Left lung (tissue), 14 donors: ENCODE measurements at places on chromosomes 7 and 10. TPM values are rescaled to one million over a fixed set of nuclear protein-coding genes. Genes with fewer than 3 reads are reported as not detected.

DNA sequence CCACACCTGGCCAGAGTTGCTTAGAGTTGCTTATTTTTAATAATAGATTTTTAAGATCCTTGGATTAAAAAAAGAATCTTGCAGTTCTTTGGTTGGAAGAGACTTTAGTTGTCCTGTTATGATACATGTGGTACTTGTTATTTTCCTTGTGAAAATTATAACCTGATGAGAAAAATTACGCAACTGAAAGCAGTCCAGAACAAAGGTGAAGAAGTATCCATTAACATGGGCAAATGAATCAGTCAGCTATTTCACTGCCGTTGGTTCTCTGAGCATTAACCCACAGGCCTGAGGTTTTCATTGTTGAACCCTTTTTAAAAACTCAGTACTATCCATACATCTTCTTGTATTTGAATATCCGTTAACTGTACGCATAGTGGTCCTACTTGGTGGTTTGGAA, 68.2 kb downstream of the GALNT11 start:
- no peak for DNase-seq

FAM24B gene
- 7.3 TPM for polyA plus RNA-seq

DLX6 gene
- not detected for polyA plus RNA-seq

- no peak for DNase-seq
Observed at GRCh38 chr7:101087334-101088068, 2.2 kb downstream of the TRIM56 start.

LEP gene
- polyA plus RNA-seq: 0.04 TPM

DNA sequence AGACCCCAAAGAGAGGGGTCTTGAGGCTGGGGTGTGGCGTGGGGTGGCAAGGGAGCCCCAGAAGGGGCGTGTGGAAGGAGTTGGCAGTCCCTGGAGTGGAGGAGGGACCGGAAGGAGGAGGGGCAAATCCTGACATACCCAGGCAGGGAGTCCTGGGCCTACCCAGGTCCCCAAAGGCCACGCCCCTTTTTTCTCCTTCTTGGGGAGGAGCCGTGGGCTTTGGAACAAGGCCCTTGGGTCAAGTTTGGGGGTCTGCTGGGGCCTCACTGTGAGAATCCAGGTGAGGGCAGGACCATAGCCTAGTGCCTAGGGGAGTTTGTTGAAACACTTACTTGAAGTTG, 1.2 kb upstream of the SMARCD3 start:
- no peak for DNase-seq

DNA sequence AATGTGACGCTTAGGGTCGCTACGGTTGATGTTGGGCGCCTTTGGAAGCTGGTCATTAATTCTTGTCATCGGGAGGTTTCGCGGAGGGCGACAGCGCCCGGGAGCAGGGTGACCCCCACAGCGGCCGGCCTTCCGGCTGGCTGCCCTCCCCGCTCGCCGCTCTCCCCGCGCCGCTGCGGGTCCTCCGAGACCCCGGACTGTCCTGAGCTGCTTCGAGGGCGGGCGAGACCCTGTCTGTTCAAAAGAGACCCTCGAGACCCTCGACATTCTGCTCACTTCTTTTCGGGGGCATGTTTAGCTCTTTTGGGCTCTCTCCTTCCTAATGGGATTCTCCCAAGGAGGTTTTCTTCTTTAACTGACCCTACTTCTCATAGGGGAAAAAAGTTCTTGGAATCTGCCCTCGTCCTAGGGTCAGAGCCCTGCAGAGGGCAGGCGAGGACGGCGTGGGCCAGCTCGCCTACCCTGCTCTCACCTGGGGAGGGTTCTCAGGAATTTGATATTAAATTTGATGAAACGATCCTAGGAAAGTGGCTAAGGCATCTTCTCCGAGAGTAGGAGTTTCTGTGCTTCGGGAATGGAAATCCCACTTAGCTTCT, 257.0 kb downstream of the OTUD1 start:
- no peak for DNase-seq

DNA sequence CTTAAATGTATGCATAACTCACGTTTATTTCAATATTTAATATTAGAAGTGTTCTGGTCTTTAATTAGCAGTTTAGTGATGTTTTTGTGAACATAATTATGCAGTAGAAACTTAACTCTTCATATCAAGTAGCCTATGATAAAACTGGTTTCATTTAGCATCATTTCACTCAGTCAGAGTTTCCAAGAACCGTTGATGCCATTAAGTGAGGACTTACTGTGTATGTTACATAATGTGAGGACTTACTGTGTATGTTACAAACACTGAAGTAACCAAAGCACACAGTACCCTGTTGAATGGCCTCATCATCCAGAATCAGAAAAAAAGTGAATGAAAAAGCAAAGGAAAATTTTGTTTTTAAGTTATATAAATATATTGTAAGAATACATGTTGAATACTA, 32.9 kb upstream of the PBLD start:
- no peak for DNase-seq

SPDYE2B gene
- 4.7 TPM for polyA plus RNA-seq

- no peak for DNase-seq
Observed at GRCh38 chr7:3747467-3747866, 446.4 kb downstream of the SDK1 start.

CPA1 gene
- 1.1 TPM for polyA plus RNA-seq

DNA sequence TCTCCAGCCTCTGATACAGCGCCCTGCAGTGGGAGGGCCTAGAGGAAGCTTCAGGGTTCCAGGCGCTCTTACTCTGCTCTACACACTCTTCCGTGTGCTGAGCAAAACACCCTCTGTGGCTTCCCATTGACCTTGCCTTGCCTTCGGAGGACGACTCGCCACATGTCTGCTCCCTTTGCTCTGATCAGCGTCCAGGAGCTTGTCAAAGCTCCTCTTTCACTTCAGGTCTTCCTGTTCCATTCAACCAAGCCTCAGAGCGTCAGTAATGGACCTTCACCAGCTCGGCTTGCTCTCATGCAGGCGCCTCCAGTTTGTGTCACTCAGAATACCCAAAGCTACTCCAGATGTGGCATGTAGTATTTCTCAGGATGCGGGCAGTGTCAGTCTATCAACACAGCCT, 173.9 kb downstream of the ARID5B start:
- DNase-seq: no peak

BAIAP2L1 gene
- 17.0 TPM for polyA plus RNA-seq

- DNase-seq: no peak
Observed at GRCh38 chr10:132721725-132722124, 64.2 kb downstream of the NKX6-2 start.

GRCh38 chr10:107091126-107091525, 73.4 kb downstream of the SORCS1 start:
- DNase-seq: no peak

DNA sequence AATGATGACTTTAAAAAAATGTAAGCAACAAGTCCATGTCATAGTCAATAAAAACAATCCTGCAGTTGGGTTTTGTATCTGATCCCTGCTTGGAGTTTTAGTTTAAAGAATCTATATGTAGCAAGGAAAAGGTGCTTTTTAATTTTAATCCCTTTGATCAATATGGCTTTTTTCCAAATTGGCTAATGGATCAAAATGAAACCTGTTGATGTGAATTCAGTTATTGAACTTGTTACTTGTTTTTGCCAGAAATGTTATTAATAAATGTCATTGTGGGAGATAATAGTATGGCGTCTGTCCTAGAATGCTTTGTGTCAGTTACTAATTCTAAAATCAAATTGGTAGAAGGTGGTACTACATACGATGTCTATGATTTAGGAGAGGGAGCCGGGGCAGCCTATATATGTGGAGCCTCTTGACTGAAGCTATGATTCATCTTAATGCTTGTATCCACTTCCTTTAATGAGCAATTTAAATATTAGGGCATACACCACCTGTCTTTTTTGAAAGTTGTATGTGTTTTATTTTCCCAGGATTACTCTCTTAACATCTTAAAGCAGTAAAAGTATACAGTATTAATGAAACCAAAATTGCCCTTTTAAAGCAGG, 10.3 kb upstream of the PBLD start:
- DNase-seq: no peak

DNA sequence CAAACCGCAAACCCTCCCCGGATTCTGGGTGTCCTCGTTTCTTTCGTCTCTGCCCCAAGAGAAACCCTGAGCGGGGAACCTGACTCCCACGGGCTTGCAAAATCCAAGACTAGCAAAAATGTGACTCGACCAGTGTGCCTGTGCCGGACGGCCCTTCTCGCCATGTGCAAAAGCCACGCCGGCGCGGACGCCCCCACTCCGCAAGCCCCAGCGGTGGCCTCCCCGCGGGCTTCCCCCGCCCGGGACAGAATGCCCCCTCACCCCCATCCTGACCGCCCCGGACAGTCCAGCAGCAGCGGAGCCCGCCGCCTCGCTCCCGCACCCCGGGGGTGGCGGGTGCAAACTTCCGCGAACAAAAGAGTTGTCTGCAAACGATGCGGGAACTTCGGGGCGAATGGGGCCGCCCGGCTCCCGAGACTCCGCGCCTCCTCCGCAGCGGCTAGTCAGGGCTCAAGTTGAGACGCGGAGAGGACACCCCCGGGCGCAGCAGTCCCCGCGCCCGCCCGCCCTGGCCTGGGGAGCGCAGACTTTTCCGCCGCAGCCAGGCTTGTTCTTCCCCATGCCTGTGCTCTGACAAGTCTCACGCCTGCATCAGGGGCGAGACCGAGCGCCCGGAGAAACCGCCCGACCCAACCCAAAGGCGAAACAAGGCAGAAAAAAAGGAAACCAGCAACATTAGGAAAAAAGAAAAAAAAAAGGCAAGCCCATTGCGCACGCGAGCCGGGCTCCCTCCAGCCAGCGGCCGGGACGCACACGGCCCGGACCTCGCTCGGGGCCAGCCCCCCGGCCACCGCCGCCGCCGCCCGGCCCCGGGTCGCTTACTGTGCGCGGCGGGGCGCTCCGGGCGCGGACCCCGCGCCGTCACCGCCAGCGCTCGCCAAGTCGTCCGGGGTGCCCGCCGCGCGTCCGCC, 732 bp downstream of the FAM53B start:
- peak; percentile 89 for DNase-seq
